ENCODE measurements at places on chromosomes 5 and 9. TPM values are rescaled to one million over a fixed set of nuclear protein-coding genes. Genes with fewer than 3 reads are reported as not detected.

GRCh38 chr5:21184581-21184980, 1196.6 kb upstream of the CDH18 start:
- DNase-seq, result no peak

- no peak for DNase-seq
Measured at GRCh38 chr9:131545786-131546335, 538 bp downstream of the PRRT1B start.

DNA sequence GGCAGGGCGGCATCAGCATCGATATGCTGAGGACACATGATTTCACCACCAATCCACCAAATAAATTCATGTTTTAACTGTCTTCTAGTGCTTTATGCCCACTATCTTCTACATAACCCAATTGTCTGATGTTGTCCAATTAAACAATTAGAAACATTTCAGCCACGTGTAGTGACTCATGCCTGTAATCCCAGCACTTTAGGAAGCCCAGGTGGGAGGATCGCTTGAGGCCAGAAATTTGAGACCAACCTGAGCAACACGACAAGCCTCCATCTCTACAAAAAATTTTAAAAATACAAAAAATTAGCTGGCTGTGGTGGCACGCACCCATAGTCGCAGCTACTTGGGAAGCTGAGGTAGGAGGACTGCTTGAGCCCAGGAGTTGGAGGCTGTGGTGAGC, 128.1 kb downstream of the MYO10 start:
- DNase-seq, result no peak

DNA sequence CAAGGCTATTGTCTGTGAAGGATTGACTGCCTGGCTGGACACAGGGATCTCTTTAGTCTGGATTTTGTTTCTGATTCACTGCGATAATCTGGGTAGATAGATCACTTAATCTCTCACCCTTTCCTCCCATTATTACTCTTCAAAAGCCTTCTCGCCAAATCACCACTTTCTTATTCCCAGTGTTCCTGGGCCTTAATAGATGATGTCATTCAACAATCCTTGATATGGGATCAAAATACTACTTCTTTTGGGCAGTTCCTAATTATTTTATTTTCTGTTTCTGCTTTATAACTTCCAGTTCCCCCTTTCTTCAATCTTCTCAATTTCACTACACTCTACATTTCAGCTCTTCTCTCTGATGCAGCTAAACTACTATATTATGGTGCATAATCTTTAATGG, 6.8 kb upstream of the CRHBP start:
- DNase-seq, result no peak

DNA sequence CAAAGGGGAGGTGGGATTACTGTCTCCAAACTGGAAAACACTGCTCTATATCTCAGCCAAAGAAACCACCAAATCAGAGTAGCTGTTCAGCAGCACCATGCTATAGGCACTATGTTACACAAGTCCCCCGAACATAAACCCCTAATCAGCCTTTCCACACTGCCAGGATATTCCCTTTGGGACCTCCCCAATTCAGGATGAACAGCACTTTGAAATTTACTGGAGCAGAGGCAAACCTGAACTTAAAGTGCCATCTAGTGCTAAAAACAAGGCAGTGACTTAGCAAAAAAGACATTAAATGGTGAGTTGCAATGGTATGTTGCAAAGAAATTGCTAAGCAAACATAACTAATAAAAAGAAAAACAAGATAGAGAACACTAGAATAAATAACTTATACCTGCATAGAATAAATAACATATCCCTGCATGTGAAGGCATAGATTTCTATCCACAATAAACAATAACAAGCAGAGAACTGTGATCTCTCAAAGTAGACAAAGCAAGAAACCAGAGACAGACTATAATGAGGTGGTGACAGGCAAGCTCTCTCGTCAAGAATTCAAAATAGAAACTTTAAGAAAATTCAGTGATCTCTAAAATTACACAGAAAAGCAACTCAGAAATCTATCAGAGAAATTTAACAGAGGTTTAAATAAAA, 584.4 kb upstream of the ACO1 start:
- DNase-seq, result no peak

- DNase-seq, result no peak
Measured at GRCh38 chr5:102737805-102738469, 17.2 kb upstream of the PAM start.

- DNase-seq, result no peak
Measured at GRCh38 chr5:179978792-179979191, 71.1 kb upstream of the TBC1D9B start.

- DNase-seq, result no peak
Measured at GRCh38 chr5:156529892-156530291, 202.9 kb downstream of the SGCD start.

The PCDHGA2 gene
- 1.6 TPM for polyA plus RNA-seq

GRCh38 chr5:37849641-37850040, 9.8 kb upstream of the GDNF start:
- no peak for DNase-seq

The PCDHB7 gene
- polyA plus RNA-seq, result 3.0 TPM

- no peak for DNase-seq
Measured at GRCh38 chr9:93431539-93432105, 19.9 kb upstream of the FAM120A start.

GRCh38 chr5:17398431-17398830, 99.6 kb upstream of the TAF11L2 start:
- DNase-seq, result no peak

- DNase-seq, result no peak
Measured at GRCh38 chr9:134288746-134289145, 37.5 kb upstream of the RXRA start.

DNA sequence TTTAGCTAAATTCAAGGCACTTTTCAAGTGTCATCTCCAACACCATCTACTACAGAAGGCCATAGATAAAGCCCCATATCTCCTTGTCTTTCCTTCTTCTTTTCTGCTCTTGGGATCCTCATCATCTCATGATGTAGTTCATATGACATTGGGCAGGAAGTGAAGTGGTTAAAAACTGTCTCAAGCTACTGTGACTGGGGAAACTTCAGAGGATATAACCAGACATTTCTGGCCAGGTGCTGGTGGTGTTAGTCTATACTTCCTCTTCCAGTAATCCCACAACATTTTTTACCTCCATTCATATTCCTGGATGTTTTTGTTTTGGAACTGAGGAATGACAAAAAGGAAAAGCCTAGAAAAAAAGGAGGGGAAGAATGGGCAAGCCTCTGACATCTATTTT, 188.7 kb downstream of the LURAP1L start:
- DNase-seq, result no peak

Data from muscle of arm (tissue), 14 donors.